Peyer's patch (tissue), 4 donors: ENCODE measurements at places on chromosomes 2 and 18. TPM values are rescaled to one million over a fixed set of nuclear protein-coding genes. Genes with fewer than 3 reads are reported as not detected.

Gene TOGARAM2
- total RNA-seq: 0.35 TPM

Gene TUBA4B
- not detected for total RNA-seq

- no peaks in the 10 kb centered on the region for H3K36me3 ChIP-seq
- H3K4me1 ChIP-seq: no peaks in the 10 kb centered on the region
- no peak overlapping the region for H3K27ac ChIP-seq
- H3K27me3 ChIP-seq: no peaks in the 10 kb centered on the region
Measured at GRCh38 chr2:214019229-214019972, 391.5 kb upstream of the VWC2L start.

GRCh38 chr2:101435001-101435862 is 39.7 kb downstream of the RFX8 start:
- DNase-seq: no peak
- no peaks in the 10 kb centered on the region for H3K27me3 ChIP-seq
- no peaks in the 10 kb centered on the region for H3K4me1 ChIP-seq
- H3K27ac ChIP-seq: no peak overlapping the region

DNA sequence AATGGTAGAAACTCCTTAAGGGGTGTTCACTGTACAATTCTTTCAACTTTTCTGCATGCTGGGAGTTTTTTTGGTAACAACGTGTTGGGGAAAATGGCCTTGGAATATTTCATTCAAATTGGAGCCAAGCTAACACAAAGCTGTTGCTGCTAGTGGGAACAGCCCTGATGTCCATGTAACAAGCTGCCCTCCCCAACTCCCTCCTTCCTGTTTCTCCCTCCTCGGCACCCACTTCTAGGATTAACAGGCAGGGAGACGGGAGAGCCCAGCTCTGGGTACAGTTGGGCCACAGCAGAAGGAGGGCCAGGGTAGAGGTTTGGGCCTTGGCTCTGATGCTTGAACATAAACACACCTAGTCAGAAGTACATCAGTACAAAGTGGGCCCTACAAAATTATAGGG is 9.4 kb upstream of the MOCOS start:
- no peaks in the 10 kb centered on the region for H3K36me3 ChIP-seq
- no peak for DNase-seq
- peak overlapping the region; percentile 80 for H3K27ac ChIP-seq
- no peaks in the 10 kb centered on the region for H3K27me3 ChIP-seq
- H3K4me3 ChIP-seq: no peak overlapping the region
- H3K4me1 ChIP-seq: no peaks in the 10 kb centered on the region
